Non-pigmented ciliary epithelial cell (primary cell): ENCODE measurements at places on chromosomes 7 and 10.

DNA sequence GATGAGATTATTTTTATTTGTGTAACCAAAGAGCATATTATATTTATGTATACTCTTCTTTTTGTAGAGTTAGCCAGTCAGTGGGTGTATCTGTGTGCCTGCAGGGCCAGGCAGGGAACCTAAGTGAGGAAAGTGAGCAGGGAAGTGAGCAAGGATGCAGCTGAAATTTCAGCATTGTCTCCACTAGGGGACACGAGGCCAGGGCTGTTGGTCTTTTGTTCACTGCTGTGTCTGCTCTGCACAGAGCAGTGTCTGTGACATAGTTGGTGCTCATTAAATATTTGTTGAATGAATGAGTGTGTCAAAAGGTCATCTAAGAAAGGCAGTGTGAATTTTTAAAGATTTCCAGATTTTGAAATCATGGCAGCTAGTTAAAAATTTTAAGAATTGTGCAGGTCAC, 51.8 kb downstream of the SUGCT start:
- DNase-seq = no peak

DNA sequence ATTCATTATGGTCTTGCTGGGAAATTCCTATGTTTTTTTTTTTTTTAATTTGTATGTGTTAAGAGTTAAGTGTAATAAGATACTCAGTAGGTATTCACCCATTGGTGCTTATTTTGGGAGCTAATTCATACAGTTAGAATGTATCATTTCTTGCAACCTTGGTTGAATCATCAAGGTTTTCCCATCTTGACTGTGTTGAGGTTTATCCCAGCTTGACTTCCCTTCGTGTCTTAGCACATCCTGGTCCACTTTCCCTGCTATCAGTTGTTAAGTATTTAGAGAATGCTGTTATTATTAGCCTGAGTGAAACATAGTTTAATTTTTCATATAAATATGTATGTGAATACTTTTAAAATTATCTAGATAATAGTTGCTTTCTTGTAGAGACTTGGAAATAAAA, 20.8 kb downstream of the RALA start:
- peak; percentile 55 for DNase-seq

DNA sequence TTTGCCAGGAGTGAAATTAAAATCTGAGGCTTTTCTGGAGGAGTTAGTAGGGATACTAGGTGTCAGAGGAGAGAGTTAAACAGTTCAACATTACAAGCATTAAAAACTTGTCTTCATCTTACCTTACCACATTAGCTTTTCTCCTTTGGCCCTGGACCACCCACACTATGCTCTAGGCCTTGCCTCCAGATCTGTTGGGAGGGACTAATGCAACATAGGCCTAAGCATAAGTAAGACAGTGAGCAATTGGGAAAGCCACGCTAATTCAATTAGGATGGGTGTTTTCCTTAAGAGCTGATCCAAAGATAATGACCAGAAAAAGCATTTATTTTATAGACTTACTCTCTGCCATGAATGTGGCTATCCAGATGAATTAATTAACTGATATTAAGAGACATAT, 158.9 kb downstream of the ELMO1 start:
- no peak for DNase-seq

GRCh38 chr10:132064771-132065437, 842 bp upstream of the JAKMIP3 start:
- no peak for DNase-seq

DNA sequence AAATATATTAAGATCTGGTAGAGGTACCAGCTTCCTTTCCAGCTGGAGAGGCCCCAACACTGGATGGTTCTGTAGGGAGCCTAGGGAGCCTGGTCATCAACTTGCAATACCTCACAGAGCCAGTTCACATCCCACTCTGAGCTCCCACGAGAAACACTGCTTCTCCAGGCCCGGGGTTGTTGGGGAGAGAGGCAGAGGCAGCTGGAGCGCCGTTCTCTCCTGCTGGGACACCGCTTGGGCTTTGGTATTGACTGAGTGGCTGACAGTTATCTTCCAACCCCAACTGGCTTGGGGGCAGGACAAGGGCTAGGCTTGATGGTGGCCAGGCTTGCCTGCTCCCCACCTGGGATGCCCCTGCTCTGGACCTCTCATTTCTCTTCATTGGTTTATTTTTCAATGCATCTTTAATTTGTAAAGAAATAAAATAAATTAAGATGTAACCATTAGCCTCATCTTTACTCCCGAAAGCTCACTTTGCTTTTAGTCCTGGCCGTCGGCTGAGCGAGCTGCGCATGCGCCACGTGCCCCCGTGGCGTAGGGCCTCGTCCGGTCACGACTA, 10.0 kb upstream of the CHCHD1 start:
- DNase-seq = no peak

- DNase-seq = peak; percentile 13
Observed at GRCh38 chr7:89623018-89623672, 531.1 kb upstream of the STEAP1 start.

GRCh38 chr10:123507298-123507697, 158.9 kb upstream of the GPR26 start:
- no peak for DNase-seq

GRCh38 chr10:35271086-35271858, 65.0 kb upstream of the CCNY start:
- no peak for DNase-seq

DNA sequence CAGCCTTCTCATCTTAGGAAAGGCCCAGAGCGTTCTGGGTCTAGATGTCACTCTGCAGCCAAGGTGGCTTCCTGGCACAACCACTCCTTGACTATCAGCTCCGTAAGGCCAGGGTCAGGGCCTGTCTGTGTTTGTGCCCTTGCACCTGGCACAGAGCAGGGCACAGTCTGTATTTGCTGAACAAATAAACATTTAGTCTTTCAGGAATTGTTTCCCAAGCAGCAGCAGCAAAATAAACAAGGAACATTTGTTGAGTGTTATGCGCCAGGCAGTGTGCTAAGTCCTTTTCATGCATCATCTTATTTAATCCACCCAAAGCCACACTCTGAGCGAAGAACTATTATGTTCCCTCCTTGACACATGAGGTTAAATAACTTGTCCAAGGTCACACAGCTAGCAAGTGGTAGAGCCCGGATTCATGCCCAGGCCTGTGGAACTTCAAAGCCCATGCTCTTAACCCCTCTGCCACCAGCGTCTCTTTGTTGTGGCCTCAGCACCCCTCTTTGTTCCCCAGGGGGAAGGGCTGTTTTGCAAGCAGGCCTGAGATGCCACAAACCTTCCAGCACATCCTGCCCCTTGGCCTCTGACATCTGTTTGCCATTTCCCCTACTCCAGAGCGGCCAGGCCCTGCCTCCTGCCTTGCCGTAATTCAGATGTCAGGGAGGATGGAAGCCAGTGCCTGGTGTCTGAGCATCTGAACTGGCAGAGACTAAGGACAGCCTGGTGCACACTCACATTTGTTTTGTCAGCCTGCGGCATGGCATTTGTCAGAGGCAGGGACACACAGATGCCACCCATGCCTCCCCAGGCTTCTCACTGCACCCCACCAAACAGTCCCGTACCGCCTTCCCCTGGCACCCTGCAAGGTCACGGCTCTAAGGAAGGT, 325.8 kb upstream of the ZMIZ1 start:
- DNase-seq = no peak

GRCh38 chr7:150411606-150412005, 32.5 kb downstream of the ZNF775 start:
- DNase-seq = no peak

DNA sequence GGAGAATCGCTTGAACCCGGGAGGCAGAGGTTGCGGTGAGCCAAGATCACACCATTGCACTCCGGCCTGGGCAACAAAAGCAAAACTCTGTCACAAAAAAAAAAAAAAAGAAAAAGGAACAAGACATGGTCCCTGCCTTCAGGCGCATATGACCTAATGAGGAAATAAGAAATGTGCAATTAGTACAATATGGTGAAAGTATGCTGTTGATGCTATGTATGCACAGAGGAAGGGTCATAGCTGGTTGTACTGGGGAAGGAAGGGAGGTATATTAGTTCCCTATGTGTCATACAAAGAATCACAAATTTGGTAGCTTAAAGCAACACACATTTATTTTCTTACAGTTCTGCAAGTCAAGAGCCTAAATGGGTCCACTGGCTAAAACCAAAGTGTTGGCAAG, 97.8 kb upstream of the MPP7 start:
- no peak for DNase-seq

DNA sequence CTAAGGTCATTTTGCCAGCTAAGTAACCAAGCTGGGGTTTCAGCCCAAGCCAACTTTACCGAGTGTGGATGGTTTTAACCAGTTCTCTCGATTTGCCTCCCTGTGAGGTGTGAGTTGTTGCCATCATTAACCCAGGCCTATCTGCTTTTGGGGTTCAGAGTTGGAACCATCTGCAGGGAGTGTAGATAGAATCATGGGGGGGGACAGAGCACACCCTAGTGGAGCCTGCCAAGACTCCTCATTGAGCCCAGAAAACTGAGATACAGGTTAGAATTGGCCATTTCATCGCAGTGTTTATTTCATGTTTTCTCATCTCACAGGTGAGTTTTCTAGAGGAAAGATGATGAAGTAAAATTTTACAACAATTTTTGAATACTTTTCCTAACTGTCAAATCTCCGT, 133.6 kb downstream of the SDK1 start:
- DNase-seq = no peak

DNA sequence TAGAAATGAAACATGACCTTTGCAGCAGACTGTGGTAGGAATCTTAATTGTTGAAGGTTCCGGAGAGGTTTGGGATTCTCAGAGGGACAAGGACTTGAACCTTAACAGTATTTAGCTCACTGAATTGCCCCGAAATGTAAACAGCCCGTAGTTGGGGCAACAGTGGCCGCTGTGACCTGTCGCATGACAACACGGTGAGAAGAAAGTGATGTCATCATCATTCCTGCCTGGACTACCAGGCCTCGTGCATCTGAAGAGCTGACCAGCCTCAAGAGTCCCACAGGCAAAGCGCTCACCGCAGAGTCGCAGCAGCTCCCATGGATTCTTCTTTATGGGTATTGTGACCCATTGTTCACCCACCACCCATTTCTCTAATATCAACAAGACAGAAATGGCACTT, 250.6 kb downstream of the KLF6 start:
- no peak for DNase-seq

DNA sequence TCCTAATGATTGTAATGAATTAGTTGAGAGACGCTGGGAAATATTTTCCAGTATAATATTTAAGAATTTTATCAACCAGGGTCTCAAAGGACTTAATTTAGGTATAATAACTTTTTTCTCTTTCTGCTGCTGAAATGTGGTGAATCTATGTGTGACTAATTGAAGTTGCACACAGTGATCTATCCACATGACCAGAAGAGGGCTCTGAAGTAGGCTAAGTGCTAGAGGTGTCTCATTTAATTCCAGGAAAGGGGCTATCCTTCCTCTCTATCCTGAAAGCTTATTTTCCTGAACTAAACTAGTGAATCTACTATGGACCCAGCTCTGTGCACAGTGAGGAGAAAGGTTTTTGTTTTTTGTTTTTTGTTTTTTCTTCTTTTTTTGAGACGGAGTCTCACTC, 294.4 kb upstream of the MYO3A start:
- no peak for DNase-seq

GRCh38 chr7:7564323-7564780, 2.3 kb upstream of the MIOS start:
- DNase-seq = peak; percentile 44

GRCh38 chr7:24730018-24730369, 27.3 kb downstream of the GSDME start:
- no peak for DNase-seq

DNA sequence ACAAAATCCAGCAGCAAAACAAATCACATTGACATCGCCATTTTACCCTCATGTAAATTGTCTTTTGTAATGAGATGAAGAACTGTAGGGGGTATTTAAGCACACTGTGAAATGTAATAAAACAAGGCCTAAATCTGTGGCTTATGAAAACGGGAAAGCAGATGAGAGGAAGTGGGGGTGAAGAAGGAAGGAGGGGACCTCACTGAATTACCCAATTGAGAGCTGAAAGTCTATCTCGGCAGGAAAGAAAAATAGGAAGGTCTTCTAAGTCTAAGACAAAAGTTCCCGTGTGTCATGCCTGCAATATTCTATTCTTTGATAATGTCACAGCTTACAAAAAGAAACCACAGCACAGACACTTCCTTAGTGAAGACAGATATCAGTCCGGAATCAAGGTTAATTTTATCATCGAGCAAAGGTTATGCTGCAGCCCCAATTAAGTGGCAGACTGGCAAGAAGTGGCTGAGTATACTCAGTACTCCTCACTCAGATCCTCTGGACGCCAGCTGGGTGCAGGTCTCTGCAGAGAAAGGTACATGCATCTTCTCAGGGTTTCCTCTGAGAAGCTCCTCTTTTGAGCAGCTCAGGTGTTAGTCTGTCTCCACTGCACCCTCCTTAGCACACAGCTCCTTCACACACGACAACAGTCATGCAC, 239.7 kb downstream of the FANK1 start:
- no peak for DNase-seq

GRCh38 chr7:120168066-120168465, 104.9 kb upstream of the KCND2 start:
- no peak for DNase-seq

DNA sequence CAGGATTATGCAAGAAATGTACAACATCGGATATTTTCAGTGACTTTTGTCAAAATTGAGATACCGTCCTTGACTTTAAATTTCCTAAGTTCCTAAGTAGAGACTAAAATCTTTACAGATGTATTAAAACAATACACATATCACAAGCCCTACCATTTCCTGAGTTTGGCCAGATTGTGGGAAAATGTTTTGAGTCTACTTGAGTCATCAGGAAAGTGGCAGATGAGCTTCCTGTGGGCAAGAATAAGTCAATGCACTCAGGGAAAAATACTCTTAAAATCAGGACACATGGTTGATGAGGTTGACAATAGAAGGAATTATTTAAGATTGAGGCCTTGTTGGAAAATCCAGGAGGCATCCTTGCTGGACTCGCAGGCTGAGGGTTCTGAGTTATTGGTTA, 162.5 kb downstream of the SNX10 start:
- DNase-seq = no peak

DNA sequence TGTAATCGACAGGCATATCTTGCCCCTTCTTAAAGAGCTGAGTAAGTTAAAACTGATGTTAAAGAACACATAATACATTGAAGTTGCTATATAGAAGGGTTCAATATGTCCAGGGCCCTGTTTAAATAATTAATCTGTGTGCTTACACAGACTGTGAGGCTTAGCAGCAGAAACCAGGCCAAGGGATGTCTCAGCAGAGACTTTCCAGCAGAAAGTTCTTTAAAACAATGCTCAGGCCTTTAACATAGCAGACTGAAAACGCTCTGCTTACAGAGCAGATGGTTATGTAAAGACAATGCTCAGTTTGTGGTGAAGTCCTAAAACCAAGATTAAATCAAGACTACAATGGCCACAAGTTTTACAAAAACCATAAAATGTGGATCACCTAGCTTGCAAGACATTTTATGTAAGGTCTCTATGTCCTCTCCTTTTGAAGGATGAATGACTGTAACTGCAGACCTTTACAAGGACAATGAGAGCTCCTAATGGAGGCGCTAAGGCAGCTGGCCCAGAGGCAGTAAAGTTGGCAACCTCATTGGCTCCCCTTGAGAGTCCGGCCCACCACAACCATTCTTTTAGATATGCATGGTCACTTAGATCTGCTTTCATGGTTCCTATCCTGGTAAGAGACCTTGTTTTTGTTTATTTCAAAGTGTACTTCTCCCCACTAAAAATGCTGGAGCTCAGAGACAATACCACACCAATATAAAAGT, 56.3 kb downstream of the FZD1 start:
- no peak for DNase-seq

- no peak for DNase-seq
Observed at GRCh38 chr10:77648472-77648871, 10.9 kb upstream of the KCNMA1 start.
